ENCODE measurements at places on chromosomes 7 and 10. TPM values are rescaled to one million over a fixed set of nuclear protein-coding genes. Genes with fewer than 3 reads are reported as not detected.

DNA sequence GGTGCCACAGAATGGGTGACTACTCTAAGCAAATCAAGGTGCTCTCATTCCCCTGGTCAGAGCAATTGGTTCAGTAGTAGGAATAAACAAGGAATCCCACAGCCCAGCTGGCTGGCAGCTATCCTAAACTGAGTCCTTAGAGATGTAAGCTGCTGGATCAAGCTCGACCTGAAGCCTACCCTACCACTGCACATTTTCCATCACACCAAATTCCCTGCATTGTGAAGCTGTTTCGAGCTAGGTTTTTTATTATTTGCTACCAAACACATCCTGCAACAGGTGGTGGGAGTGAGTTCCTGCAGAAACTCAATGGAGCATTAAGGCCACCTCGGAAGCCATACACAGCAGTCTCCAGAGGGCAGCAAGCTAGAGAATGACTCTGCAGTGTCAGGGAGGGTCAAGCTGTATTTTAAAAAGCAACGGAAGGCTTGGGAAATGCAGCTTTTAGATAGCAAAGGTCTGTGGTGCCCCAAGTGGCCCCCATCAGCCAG, 33.7 kb upstream of the TNRC18 start:
- peak overlapping the region; percentile 25 for H3K27ac ChIP-seq
- no peaks in the 10 kb centered on the region for H3K4me1 ChIP-seq
- no peaks in the 10 kb centered on the region for H3K36me3 ChIP-seq
- no peak overlapping the region for H3K4me3 ChIP-seq

- H3K4me1 ChIP-seq, result no peaks in the 10 kb centered on the region
- no peak overlapping the region for H3K27ac ChIP-seq
- H3K36me3 ChIP-seq, result no peaks in the 10 kb centered on the region
- no peak for DNase-seq
Observed at GRCh38 chr10:7480742-7481367, 70.0 kb upstream of the SFMBT2 start.

DNA sequence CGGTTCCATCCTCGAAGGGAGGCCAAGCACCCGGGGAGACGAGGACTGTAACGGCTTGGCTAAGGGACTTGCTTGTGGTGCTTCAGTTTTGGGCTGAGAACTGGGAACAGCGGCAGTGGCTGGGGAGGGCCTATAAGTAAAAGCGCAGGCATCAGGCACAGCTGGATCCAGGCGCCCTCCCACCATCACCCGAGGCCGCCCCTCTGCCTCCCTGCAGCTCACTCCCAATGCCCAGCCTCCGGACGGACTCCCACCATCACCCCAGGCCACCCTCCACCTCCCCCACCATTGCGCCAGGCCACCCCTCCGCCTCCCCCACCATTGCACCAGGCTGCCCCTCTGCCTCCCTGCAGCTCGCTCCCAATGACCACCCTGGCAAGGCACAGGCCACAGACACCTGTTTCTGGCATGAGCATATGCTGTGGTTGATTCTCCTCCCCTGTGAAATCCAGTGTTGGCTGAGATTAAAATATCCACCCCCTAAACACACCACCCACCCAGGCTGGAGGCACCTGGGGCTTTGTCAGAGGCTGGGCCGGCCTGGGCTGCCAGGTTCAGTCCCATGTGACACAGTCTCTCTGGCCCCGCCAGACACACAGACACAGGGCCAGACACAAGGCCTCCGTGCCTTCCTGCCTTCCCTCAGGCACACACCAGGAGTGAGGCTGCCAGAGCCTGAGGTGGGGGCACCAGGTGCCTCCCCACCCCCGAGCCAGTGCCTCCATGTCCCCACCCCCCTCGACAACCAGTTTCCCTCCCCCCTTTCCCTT, 16.7 kb downstream of the MICALL2 start:
- H3K36me3 ChIP-seq, result no peaks in the 10 kb centered on the region
- no peak for DNase-seq
- no peak overlapping the region for H3K27ac ChIP-seq
- no peaks in the 10 kb centered on the region for H3K4me1 ChIP-seq

- no peak overlapping the region for H3K4me3 ChIP-seq
- no peak overlapping the region for H3K27ac ChIP-seq
- no peak for DNase-seq
Observed at GRCh38 chr10:75649466-75649865, 218.0 kb downstream of the LRMDA start.

Gene SNCG
- 39.7 TPM for total RNA-seq

Gene CYP2C8
- total RNA-seq, result 1.0 TPM

DNA sequence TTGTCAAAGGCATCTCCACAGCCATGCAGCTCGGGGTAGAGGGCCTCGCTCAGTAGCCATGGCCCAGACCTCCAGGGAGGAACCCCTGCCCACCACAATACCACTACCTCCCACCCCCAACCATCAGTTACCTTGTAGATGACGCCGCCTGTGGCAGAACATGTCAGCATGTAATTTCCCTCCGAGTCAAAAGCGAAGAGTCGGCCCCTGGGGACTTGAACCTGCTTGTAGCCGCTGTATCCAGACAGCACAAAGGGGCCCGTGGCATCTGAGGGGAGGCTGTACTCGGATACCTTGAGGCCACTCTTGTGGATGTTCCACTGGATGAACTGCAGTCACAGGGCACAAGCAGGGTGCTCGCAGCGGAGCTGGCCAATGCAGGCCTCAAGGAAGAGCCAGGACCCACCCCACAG, 16.3 kb upstream of the CYREN start:
- DNase-seq, result no peak
- no peaks in the 10 kb centered on the region for H3K36me3 ChIP-seq

GRCh38 chr7:141557360-141557759, 6.2 kb downstream of the AGK start:
- H3K4me3 ChIP-seq, result no peak overlapping the region
- no peak overlapping the region for H3K27ac ChIP-seq
- no peak for DNase-seq
- H3K4me1 ChIP-seq, result no peaks in the 10 kb centered on the region
- H3K36me3 ChIP-seq, result no peaks in the 10 kb centered on the region

DNA sequence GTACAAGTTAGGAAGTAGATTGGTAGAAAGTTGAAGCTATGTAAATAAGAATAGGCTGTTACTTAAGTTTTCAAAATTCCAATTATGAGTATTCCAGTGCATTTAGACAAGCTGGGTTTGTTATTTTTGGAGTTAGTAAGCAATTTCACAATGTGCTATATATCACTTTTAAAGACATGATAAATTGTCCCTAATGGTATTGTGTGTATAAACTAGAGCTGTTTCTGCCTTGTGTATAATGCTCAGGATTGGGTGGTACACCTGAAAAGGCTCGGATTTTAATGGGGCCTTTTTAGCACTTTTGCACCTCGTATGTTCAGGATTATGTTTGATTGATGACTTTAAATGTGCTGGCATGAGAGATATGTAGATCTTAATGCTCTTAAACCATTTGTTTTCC, 175.8 kb downstream of the VTI1A start:
- no peak for DNase-seq
- no peaks in the 10 kb centered on the region for H3K4me1 ChIP-seq
- no peak overlapping the region for H3K4me3 ChIP-seq

- no peaks in the 10 kb centered on the region for H3K27me3 ChIP-seq
- H3K4me3 ChIP-seq, result no peak overlapping the region
- DNase-seq, result no peak
- no peak overlapping the region for H3K27ac ChIP-seq
- H3K4me1 ChIP-seq, result no peaks in the 10 kb centered on the region
- no peaks in the 10 kb centered on the region for H3K36me3 ChIP-seq
Observed at GRCh38 chr10:21160116-21160515, 263.0 kb upstream of the NEBL start.

DNA sequence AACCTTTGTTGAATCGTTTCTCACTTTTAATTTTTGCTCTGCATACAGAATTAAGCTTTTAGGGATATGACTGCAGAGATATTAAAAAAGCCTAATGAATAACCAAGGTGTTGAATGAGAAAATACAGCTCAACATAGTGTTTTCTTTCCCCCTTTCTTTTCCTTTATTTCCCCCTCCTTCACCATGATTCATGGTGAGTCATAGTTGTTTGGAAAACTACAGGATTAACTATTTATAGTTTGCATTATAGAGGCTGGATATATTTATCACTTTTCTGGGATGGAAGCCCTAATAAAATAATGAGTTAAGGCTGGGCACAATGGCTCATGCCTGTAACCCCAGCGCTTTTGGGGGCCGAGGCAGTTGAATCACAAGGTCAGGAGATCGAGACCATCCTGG, 115.0 kb downstream of the DNAJB9 start:
- no peaks in the 10 kb centered on the region for H3K36me3 ChIP-seq
- no peaks in the 10 kb centered on the region for H3K4me1 ChIP-seq
- no peak overlapping the region for H3K4me3 ChIP-seq

DNA sequence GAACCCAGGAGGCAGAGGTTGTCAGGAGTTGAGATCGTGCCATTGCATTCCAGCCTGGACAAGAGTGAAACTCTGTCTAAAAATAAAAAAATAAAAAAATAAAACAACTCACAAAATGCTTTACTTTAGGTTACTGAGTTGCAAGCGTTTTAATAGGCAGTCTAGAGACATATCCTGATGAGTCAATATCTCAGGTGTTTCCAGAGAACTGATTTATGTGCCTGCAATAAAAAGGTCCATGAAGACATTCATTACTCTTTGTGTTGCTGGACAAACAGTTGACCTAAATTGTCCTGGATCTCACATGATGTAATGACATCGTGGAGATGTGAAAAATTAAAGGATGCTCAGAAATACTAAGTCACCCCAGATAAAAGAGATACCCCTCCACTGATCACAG, 31.5 kb downstream of the CDNF start:
- no peaks in the 10 kb centered on the region for H3K4me1 ChIP-seq
- H3K4me3 ChIP-seq, result no peak overlapping the region
- no peaks in the 10 kb centered on the region for H3K36me3 ChIP-seq
- no peak overlapping the region for H3K27ac ChIP-seq

DNA sequence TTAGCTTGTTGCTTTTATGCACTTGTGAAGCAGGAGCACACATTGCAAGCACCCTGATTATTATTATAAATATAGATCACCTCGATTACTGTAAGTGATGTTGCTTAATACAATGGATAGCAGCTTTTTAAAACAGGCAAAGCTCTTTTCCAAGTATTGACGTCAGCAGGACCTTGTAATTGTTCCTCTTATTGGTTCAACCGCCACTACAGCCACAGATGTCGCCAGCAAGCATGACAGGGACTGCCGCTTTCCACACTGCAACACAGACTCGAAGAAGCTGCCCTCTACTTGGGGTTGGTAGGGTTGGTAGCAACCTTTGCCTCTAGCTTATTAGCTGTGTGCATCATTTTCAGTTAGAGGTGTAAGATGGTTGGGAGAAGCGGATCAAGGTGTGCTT, 167.6 kb downstream of the ZNF365 start:
- H3K27ac ChIP-seq, result no peak overlapping the region
- H3K4me1 ChIP-seq, result no peaks in the 10 kb centered on the region
- H3K27me3 ChIP-seq, result no peaks in the 10 kb centered on the region
- H3K36me3 ChIP-seq, result no peaks in the 10 kb centered on the region
- no peak overlapping the region for H3K4me3 ChIP-seq
- no peak for DNase-seq

- H3K27me3 ChIP-seq, result no peaks in the 10 kb centered on the region
- H3K36me3 ChIP-seq, result no peaks in the 10 kb centered on the region
- no peak overlapping the region for H3K27ac ChIP-seq
Observed at GRCh38 chr7:98315318-98315993, 34.0 kb downstream of the BRI3 start.

GRCh38 chr7:84399661-84400060, 205.1 kb upstream of the SEMA3A start:
- no peak overlapping the region for H3K4me3 ChIP-seq
- no peaks in the 10 kb centered on the region for H3K4me1 ChIP-seq
- H3K36me3 ChIP-seq, result no peaks in the 10 kb centered on the region
- H3K27ac ChIP-seq, result no peak overlapping the region
- H3K27me3 ChIP-seq, result no peaks in the 10 kb centered on the region
- no peak for DNase-seq

DNA sequence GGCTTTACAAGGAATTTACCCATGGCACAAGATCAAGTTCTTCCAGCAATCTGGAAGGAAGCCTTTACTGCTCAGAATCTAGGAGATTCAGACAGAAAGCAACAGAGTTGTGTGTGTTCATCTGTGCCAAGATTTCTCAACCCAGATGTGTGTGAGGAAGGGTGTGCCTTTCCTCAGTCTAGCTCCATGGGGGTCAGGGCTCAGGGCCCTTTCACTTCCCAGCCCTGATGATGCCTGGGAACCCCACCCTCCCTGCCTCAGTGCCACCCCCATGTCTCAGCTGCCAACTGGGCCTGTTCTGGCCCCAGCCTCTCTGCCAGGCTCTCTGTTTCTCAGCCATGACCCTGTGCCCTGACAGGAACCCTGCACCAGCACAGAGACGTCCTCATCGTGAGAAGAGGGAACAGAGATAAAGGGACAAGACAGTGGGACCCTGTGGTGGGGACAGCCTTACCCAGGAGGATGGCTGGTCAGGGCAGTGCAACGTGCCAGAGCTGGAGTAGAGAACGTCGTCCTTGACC, 102.0 kb downstream of the VIPR2 start:
- H3K4me1 ChIP-seq, result no peaks in the 10 kb centered on the region
- no peaks in the 10 kb centered on the region for H3K27me3 ChIP-seq
- H3K27ac ChIP-seq, result no peak overlapping the region
- H3K4me3 ChIP-seq, result no peak overlapping the region
- DNase-seq, result no peak

Gene LRIT2
- not detected for total RNA-seq

Gene PPA1
- total RNA-seq, result 48.5 TPM

Gene SLC26A4
- not detected for total RNA-seq

DNA sequence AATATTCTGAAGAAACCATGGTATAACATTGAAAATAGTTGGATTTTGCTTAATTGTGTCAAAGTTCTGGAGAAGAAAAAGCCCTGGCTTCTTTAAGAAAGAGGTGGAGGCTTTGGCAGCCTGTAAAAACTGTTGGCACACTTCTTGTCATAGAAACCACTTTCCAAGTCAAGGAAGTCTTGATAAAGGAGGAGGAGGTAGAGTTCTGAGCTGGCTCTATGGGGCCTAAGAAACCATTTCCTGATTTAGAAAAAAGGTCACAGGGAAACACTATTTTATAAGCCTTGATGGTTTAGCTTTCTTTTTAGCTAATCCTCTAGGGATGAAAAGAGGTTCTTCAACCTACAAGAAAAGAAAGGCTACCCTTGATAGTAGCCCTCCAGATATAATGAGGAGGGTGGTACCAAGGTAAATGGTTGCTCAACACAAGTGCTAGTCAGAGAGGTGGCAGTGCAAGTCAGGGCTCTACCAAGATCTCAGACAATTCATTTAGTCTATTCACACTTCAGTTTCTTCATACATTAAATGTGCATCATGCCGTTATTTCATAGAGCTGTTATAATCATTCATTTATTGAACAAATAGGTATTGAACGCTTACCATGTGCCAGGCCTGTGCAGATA, 346.9 kb downstream of the RNLS start:
- DNase-seq, result no peak
- peaks cover 8% of the 10 kb centered on the region for H3K4me1 ChIP-seq
- H3K27ac ChIP-seq, result no peak overlapping the region
- no peak overlapping the region for H3K4me3 ChIP-seq
- no peaks in the 10 kb centered on the region for H3K27me3 ChIP-seq
- H3K36me3 ChIP-seq, result no peaks in the 10 kb centered on the region

DNA sequence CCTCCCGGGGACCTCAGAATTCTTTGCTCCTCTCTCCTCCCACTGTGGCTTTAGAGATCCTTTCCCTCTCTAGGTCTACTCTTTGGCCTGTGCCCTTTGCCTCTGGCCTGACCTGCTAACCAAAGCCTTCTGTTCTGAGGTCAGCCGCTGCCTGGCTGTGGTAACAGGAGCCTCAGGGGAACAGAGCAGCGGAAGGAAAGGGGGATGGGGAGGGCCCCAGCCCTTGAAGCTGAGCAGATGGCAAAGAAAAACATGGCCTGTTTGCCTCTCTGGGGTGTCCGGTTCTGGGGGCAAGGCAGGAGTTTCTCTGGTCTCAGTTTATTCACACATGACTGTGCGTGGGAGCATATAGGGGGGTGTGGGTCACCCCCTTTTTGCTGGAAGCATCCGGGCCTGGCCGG, 28.2 kb downstream of the COL26A1 start:
- no peak overlapping the region for H3K4me3 ChIP-seq
- H3K27ac ChIP-seq, result no peak overlapping the region
- no peaks in the 10 kb centered on the region for H3K4me1 ChIP-seq
- no peaks in the 10 kb centered on the region for H3K27me3 ChIP-seq
- no peaks in the 10 kb centered on the region for H3K36me3 ChIP-seq
- DNase-seq, result peak; percentile 15

All from uterus (tissue), 4 donors.